Esophagus squamous epithelium (tissue), 5 donors: ENCODE measurements at places on chromosomes 11 and 22. TPM values are rescaled to one million over a fixed set of nuclear protein-coding genes. Genes with fewer than 3 reads are reported as not detected.

OR10D3 gene
- total RNA-seq, result not detected

TRIM51 gene
- total RNA-seq, result not detected

MB gene
- total RNA-seq, result not detected

UBQLNL gene
- 0.27 TPM for total RNA-seq

MPPED2 gene
- total RNA-seq, result 3.2 TPM

ANO1 gene
- total RNA-seq, result 5.1 TPM

ZNF74 gene
- total RNA-seq, result 9.7 TPM

SAA2 gene
- 5.4 TPM for total RNA-seq

OR51B2 gene
- total RNA-seq, result not detected

DNA sequence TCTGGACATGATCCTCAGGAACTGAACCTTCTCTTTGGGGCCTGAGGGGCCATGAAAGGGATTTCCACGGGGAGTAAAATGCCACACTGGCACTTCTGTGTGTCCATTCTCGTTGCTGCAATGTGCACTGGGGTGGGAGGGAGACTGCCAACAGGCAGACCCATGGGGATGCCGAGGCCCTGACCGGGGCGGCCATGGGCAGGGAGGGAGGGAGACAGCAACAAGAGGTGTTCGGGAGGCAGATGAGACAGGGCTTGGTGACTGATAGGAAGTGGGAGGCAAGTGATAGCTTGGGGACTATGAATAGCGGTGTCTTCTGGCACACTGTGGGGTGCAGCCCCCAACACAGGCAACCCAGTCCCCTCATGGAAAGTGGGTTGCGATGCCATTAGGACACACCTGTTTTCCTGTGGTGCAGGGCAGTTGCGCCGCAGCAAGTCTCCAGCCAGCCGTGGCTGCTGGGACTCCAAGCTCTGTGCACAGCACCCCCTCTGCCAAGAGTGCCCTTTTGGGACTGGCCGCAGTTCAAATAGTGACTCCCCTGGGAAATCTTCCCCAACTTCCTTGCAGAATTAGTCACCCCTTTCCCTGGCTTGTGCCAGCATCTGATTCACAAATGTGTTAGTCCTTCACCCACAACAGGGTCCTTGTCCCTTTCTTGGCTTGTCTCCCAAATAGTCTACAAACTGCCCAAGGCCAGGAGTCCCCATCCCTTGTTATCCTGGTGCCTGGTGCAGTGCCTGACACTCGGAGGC is 88.8 kb downstream of the CHST1 start:
- no peak for DNase-seq

GRCh38 chr11:34355726-34356125 is 2.1 kb downstream of the ABTB2 start:
- DNase-seq, result no peak

GRCh38 chr22:24384131-24384530 is 43.3 kb upstream of the ADORA2A start:
- DNase-seq, result no peak

DNA sequence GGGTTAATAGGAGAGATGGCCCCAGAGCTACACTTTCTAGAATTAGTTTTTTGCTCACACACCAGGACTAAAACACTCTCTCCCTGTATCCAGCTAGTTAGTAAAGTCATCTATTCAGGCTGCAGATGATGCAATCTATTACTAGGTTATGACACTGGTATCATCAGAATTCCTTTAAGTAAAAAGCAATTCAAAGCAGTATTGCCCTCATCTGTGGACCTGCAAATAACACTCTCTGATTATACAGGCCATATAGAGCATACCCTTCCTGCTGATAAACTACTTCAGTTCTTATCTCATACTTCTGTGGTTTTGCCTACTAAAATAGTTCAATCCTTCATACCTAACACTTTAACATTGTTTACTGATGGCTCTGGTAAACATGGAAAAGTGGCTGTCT is 13.5 kb upstream of the MTMR2 start:
- no peak for DNase-seq

DNA sequence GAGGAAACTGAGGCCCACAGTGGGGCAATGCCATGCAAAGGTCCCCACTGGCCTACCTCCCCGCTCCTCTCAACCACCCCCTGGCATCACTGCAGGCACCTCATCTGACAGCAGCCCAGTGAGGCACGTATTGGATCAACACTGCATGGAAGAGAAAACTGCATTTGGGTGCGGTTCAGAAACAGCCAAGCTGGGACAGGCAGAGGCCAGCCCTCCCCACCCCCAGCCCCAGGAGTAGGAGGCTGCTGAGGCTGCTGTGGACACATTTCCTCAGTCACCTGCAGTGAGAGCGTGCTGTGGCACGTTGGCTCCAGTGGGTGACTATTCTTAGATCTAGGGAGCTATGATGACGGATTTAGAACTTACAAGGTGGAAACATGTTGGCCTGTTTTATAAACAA is 63.7 kb downstream of the KCNC1 start:
- no peak for DNase-seq

- no peak for DNase-seq
Observed at GRCh38 chr11:75572744-75573143, 10.7 kb downstream of the SERPINH1 start.

- no peak for DNase-seq
Observed at GRCh38 chr11:121337078-121337477, 44.5 kb downstream of the SC5D start.

DNA sequence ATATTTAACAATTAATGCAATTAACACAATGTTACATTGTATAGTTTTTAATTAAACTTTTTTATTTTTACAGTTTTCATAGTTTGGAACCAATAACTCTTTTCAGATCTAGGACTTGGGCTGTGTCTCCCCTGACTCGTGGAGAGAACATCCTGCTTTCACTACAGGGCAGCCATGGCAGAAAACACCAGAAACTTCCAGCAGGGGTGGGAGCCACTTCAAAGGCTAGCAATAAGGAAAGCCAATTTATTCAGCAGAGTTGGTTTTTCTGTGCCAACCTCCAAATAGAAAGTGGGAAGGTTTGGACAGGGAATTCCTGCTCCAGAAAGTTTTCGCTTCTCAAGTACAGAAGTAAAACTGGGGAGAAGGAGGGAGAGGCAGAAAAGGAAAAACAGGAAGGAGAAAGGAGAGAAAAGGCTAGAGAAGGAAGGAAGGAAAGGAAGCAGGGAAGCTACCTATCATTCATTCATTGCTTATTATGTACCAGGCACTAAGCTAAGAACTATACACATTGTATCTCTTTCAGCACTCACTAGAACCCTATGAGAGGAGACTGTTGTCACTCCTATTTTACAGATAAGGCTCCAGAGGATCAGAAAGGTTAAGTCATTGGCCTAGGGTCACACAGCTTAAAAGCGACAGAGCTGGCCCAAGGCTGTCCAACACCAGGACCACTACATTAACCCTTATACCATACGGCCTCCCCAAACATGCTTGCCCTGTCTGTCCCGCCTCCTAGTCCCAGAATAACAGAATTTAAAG is 54.8 kb upstream of the CREB3L1 start:
- DNase-seq, result no peak

- no peak for DNase-seq
Observed at GRCh38 chr22:43446037-43446803, 34.4 kb downstream of the MPPED1 start.

DNA sequence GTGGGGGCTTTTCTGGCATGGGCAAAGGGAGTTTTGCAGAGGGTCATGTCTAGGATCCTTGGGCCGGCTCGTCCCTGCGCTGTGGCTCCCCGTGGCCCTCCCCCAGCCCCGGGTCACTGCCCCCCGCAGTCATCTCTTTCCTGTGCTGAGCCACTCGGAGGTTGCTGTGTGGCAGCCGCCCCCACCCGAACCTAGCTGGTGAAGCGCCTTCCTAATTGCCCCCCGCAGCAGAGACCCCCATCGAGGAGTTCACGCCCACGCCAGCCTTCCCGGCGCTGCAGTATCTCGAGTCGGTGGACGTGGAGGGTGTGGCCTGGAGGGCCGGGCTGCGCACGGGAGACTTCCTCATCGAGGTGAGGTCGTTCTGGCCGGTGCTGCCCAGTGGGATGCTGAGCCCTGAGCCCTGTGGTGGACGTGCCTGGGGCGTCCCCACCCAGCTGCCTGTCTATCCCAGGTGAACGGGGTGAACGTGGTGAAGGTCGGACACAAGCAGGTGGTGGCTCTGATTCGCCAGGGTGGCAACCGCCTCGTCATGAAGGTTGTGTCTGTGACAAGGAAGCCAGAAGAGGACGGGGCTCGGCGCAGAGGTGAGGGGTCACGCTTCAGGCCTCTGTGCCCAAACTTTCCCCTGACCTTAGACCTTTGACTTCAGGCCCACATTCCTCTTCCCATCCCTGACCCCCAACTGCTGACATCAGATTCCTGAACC is 32.0 kb downstream of the SHANK3 start:
- DNase-seq, result no peak

DNA sequence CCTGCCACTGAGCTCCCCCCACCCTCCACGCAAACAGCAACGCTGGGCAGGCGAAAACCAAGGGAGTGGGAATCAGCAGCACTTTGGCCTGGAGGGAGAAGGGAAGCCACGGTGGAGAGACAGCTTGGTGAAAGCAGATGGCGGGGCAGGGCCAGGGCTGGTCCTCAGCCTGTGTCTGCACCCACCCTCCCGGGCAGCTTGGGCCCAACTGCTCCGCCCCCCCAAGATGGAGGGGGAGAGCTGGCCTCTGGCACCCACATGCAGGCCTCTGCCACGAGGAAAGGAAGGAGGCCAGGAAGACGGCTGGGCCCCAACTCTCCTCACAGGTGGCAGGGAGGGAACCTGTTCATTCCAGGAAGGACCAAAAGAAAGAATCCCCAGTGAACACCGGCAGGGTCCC is 17.8 kb downstream of the MAFF start:
- DNase-seq, result no peak

- DNase-seq, result no peak
Observed at GRCh38 chr11:61980783-61981541, 13.5 kb upstream of the FTH1 start.

GRCh38 chr11:101866619-101867491 is 48.0 kb upstream of the CEP126 start:
- DNase-seq, result no peak
